ENCODE measurements at places on chromosomes 2 and 18.
A peak's percentile ranks its signal among the peaks of the same experiment; 100 is the strongest.

GRCh38 chr2:86135653-86136052, 29.6 kb downstream of the PTCD3 start:
- DNase-seq = no peak

GRCh38 chr18:53710080-53710479, 514.4 kb downstream of the MBD2 start:
- DNase-seq = no peak

DNA sequence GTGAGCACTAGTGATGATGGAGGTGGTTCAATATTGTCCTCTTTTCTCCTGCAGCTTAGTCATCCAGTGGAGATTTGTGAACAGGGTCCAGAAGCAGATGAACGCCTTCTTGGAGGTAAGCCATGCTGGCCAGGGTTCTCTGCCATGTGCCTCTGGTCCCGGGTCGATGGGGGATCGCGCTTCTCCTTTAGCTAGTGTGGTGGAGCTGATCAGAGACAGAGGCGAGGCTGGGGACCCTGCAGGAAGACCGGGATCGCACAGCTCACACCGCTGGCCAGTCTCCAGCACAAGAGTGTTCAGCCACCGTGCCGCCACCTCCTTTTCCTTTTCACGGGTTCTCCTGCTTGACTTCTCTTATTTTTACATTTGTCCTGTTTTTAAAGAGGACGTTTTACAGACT, 243.4 kb downstream of the ALPK2 start:
- DNase-seq = no peak

- peak; percentile 47 for DNase-seq
These were observed at the start of gene SERTAD2 for GRCh38 chr2:64653109-64654062. TSS of gene SERTAD2 (minus strand) at chr2:64653913. CDS start at chr2:64636871, 17,042 bp downstream.

- no peak for DNase-seq
These were observed 34.9 kb downstream of the LRRTM4 start for GRCh38 chr2:77487074-77487803.

- no peak for DNase-seq
These were observed 217.1 kb downstream of the DYM start for GRCh38 chr18:49243391-49243790.

GRCh38 chr2:102016399-102016955, 24.7 kb downstream of the IL1R2 start:
- no peak for DNase-seq

GRCh38 chr2:35548171-35548570, 807.4 kb upstream of the CRIM1 start:
- DNase-seq = no peak

- no peak for DNase-seq
These were observed 76.8 kb downstream of the ZFP36L2 start for GRCh38 chr2:43149482-43150107.

DNA sequence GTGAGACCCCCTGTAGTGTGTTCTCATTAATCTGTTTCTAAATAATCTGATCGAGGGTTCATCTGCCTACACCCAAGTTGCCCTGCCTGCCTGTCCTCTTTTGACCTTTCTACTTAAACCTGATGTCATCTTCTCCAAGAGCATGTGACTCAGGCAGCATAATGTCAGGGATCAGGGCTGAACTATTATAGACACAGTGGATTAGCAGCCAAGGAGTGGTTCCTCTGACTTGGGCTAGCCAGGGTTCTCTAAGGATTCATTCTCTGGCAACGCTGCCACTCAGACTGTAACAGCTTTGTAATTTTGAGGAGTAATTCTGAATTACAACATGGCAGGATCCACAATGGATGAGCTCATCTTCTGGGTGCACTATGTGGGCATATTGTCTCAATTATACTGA, 124.0 kb downstream of the MDH1 start:
- DNase-seq = no peak

- DNase-seq = no peak
These were observed 357.9 kb downstream of the PLCL1 start for GRCh38 chr2:198162276-198162675.

GRCh38 chr18:54125429-54125828, 99.0 kb downstream of the MBD2 start:
- no peak for DNase-seq

- no peak for DNase-seq
These were observed 134.2 kb upstream of the NOL4 start for GRCh38 chr18:34358923-34359322.

GRCh38 chr2:37323176-37323780, 1.4 kb downstream of the PRKD3 start:
- DNase-seq = no peak

DNA sequence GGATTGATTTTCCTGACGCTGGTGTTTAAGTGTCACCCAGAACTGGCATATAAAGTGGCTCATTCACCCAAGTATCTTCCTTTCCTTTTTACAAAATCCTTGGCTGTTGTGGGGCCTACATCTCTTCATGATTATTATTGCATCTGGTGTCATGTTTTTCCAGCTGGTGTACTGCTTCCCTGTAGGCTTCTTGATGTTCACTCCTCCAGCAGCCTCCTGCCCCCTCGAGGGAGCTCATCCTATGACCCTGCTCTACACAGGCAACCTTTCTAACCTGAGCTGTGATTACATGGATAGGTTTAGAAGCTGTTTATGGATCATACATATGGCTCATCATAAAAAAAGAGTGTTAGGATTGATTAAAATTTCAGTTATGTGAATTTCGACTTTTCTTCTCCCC, 12.4 kb upstream of the AGPS start:
- no peak for DNase-seq

DNA sequence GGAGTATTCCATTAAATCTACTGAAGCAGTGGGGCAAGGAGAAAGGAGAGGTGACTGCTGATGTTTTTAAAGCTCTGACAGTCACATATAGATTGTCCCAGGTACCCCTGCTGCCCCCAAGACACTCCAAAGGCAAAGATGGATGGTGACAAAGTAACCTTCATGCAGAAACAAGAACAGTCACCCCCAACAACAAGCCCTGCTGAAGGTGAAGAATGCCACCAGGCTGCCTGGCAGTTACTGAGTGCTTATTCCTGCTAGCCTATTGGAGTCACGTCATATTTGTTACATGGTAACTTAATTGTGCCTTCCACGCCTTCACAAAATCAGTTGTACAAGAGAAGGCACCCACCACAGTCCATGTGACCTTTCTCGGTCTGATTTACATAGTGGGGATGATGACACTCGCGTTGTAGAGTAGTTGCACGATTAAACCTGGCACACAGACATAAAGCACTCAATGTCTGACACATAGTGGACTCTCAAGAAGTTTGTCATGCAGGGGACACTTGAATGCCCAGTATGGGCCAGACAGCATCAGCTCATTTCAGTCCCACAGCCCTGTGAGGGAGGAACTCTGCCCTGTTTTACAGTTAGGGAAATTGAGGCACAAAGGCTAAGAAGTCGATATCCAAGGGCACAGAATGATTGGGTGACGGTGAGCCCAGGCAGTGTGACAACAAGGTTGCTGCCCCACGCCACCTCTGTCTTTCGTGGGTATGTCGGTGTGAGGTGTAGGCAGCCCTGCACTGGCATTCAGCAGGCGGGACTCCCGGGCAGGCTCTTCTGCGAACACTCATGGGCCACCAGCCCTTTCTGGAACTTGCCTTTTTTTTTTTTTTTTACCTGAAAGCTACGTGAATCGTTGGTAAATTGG, 62.7 kb downstream of the ZCCHC2 start:
- DNase-seq = peak; percentile 30

- DNase-seq = no peak
These were observed 635.3 kb upstream of the ZEB2 start for GRCh38 chr2:145155196-145155595.

DNA sequence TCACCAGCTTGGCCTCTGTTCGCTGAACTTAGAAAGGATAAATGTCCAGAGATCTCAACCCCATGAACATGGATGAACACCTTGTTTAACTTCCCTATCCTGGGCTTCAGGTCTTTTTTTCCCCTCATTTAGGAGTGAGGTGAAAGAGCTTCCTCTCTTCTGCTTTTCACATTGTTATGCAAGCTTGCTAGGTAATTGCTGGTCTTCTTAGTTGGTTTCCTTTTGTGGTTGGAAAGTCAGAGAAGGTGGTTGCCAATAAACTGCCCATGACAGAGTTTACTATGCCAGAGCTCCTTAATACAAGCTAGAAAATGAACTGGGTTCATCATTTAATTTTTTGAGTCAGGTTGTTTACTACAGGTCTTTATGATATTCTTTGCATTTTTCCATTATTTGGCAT, 16.6 kb downstream of the SLC9A4 start:
- DNase-seq = no peak

GRCh38 chr2:241482126-241482955, 26.0 kb downstream of the STK25 start:
- DNase-seq = no peak

GRCh38 chr2:37570773-37571586, 100.5 kb downstream of the CDC42EP3 start:
- no peak for DNase-seq

DNA sequence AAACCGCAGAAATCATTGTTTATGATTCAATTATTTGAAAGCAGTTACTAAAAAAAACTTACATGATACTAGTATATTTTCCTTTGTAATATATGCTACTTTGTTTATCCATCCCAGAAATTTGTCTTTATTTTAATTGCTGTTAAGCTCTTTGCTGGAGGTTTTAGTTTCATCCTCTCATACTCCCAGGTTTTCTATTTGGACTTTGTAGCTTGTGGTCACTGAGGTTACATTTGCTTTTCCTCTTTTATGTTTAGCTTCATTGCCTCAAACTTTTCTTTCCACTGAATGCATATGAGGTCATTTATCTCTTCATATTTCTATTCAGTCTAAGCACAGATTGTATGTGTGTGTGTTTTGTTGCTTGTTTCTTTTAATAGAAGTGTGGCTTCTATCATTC, 89.9 kb downstream of the ERBB4 start:
- no peak for DNase-seq

- no peak for DNase-seq
These were observed 424.4 kb upstream of the ID2 start for GRCh38 chr2:8257502-8257901.

DNA sequence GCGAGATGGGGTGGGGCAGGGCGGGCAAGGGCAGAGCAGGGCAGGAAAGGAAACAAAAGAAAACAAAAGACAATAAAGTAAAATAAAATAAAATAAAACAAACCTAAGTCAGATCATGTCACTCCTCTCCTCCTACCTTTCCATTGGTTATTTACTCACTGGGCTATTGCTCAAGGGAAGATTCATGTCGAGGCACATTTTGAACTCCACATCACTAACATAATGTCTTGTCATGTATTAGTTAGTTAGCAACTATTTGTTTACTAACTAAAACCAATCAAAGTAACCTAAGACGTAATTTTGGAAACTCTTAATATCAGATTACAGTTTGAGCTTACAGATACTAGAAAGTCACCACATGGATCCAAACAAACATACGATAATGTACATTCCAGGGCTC, 2.2 kb downstream of the C1D start:
- no peak for DNase-seq

GRCh38 chr2:70467831-70468779, 85.5 kb downstream of the TGFA start:
- no peak for DNase-seq

DNA sequence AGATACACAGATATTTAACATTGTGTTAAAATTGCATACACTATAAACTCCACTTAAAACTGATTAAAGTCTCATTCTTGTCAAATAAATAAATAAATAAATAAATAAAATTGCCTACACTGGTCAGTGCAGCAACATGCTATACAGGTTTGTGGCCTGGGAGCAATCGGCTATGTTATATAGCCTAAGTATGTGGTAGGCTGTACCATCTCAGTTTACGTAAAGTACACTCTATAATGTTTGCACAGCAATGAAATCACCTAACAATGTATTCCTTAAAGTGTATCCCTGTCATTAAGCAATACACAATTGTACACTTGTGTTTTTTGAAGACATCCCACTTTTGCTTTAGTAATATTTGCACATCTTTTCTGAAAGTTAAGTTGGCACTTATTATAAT, 337.7 kb upstream of the SETBP1 start:
- no peak for DNase-seq

- no peak for DNase-seq
These were observed 15.6 kb upstream of the MC2R start for GRCh38 chr18:13930964-13931363.

DNA sequence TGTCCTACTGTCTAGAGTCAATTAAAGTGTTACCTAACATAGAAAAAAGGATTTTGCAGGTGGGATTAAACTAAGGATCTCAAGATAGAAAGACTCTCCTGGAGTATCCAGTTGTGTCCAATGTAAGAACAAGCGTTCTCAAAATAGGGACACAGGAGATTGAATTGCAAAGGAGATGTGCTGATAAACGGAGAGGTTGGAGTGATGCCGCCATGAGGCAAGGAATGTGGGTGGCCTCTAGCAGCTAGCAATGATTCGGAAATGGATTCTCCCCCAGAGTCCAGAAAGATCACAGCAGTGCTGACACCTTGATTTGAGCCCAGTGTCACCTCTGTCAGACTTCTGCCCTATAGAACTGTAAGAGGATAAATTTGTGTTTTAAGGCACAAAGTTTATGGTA, 24.1 kb upstream of the IL1RN start:
- DNase-seq = no peak

DNA sequence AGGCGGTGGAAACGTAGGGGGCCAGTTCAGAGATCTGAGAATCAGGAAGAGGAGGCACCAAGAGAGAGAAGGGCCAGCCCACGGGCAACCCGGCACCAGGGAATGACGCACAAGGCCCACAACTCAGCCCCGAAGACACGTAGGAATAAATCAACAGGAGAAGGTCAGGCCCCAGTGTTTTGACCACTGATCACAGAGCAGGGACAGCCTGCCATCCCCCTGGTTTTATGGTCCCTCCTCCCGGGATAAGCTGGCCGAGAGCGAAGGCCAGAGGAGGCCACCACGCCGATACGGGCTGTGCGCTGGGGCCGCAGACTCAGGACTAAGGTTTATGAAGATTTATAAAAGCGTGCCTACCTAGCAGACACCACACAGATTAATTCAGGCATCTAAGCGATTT, 341.4 kb downstream of the ZNF516 start:
- no peak for DNase-seq

DNA sequence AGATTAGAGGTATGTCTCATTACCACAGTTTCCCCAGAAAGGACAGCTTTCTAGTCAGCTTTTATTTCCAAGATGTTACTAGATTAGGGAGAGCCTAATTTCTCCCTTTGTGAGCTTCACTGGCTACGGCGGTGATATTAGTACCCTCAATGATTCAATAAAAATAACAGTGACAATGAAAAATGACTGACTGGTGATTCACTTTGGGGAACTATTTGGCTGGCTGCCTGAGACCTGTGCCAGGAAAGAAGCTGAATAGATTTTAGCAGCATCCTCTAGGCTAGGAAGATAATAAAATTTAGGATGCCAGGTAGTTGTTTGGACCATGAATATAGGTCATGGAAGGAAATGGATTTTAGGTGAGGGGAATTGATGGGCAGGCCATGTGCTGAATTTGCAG, 178.7 kb downstream of the FMNL2 start:
- DNase-seq = no peak
